Heart left ventricle (tissue), 16 donors: ENCODE measurements at places on chromosomes 16 and 17. TPM values are rescaled to one million over a fixed set of nuclear protein-coding genes. Genes with fewer than 3 reads are reported as not detected.

DNA sequence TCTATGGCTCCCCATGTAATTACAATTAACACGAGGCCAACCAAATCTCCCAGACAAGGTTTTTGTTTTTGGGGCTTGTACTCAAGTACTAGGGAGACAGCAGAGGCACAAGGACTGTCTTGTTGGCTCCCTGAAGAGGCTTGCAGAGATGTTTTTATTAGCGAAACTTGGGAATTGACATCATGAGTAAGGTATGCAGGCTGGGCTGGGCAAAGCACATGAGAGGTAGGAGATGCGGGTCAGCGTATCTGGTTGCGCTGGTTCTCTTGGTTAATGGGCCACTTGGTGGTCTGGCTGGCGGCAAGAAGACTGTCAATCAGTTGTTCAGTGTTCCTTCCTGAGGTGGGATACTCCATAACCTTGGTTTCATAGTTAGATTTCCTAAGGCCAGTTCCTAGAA lies 28.9 kb downstream of the LCMT1 start:
- no peak for DNase-seq

- DNase-seq: no peak
These were observed 105.1 kb upstream of the SDK2 start for GRCh38 chr17:73749337-73749823.

DNA sequence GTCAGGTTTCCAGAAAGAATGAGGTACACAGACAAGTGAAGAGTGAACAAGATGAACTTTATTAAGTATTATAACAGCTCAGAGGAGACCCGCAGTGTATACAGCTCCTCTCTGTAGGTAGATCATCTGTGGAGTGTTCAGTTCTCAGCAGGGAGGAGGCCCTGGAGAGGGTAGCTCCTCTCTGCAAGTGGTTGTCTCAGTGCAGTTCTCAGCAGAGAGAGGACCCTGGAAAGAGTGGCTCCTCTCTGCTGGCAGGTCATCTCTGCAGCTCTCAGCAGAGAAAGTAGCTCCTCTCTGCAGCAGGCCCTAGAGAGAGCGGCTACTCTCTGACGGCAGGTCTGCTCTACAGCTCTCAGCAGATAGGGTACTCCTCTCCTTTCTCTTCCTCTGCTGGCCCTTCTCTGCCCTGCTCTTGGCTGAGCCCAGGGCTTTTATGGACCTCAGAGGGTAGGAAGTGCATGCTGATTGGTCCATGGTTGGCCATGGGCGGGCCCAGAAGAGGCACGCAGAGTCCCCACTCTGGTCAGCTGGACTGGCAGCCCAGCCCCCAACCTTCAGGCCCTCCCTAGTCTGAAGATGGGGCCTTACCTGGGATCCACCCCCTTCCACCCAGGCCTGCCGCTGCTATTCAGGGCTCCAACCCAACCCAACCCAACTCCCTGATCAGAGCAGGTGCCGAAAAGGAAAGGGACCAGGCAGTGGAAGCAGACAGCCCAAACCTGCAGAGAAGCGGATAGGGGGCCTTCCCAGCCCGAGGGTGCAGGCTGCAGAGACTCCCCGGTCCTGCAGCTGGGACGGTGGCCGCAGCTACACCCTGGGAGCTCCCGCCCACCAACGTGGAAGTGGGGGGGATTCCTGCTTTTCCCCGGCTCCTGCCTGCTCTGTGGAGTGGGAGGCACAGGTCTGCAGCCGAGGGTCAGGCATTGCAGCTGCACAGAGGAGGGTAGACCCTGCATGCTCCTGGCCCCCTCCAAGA lies 18.5 kb upstream of the DNAJA2 start:
- no peak for DNase-seq

DNA sequence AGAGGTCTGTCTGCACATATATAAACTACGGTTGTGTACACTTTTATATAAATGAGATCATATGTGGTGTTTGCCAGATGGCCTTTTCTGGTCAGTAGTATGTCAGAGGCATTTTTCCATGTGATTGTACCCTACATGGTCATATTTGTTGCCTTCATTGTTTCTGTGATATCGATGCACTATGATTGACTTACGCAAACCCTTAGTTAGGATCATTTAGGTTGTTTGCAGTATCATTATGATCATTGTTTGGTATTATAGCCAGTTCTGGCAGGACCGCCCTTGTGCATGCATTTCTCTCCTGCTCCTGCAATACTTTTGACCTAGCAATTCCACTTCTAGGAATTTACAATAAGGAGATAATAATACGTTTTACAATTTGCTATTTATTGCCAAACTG lies 169.1 kb downstream of the MSI2 start:
- DNase-seq: no peak

The KRT24 gene
- total RNA-seq: not detected

The TP53TG3F gene
- total RNA-seq: not detected
